Activated CD4-positive, CD25-positive, alpha-beta regulatory T cell treated with anti-CD3 and anti-CD28 coated beads, Interleukin-2, amount 50 U/mL, for 16 hours (primary cell): ENCODE measurements at places on chromosomes 16 and 17.

DNA sequence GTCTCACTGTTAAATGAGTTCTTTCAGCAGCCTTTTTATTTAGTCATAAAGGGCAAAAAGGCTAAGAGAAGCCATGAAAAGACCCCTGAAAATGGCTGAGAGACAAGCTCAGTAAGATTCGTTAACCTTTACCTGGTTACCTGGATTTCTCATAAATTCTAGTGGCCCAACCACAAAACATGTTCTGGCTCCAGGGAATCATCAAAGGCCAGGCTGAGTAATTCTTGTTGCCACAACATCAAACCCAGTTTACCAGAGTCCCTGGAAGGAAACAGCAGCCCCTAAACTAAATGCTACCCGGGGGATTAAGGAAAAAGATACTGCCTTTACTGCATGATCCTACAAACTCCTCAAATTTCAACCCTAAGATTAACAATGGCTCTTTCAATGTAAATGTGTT, 15.8 kb downstream of the CYTH1 start:
- DNase-seq = no peak

DNA sequence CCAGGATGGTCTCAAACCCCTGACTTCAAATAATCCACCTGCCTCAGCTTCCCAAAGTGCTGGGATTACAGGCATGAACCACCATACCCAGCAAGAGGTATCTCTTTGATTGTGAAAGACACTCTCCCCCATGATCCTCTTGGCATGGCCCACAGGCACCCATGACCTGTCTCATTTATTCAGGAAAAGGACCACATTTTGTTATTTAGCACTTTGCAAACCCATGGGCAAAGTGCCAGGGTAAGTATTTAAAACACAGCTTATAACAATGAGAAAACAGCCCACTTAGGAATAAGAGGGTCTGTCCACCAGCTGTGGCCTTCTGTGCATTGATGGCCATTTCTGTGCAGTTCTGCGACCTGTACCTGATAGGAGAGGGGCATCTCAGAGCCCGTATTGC, 12.8 kb upstream of the AKTIP start:
- no peak for DNase-seq

GRCh38 chr16:58002936-58003335, 1.7 kb downstream of the USB1 start:
- no peak for DNase-seq

GRCh38 chr16:50153596-50154419, 702 bp downstream of the TENT4B start:
- DNase-seq = no peak
